ENCODE measurements at places on chromosomes 6 and 20.

- DNase-seq, result no peak
These were observed 13.6 kb downstream of the NHSL1 start for GRCh38 chr6:138485586-138486248.

- DNase-seq, result no peak
These were observed 47.1 kb downstream of the SCAND1 start for GRCh38 chr20:35907017-35907701.

GRCh38 chr6:6005051-6006005, 1.4 kb downstream of the NRN1 start:
- DNase-seq, result no peak

DNA sequence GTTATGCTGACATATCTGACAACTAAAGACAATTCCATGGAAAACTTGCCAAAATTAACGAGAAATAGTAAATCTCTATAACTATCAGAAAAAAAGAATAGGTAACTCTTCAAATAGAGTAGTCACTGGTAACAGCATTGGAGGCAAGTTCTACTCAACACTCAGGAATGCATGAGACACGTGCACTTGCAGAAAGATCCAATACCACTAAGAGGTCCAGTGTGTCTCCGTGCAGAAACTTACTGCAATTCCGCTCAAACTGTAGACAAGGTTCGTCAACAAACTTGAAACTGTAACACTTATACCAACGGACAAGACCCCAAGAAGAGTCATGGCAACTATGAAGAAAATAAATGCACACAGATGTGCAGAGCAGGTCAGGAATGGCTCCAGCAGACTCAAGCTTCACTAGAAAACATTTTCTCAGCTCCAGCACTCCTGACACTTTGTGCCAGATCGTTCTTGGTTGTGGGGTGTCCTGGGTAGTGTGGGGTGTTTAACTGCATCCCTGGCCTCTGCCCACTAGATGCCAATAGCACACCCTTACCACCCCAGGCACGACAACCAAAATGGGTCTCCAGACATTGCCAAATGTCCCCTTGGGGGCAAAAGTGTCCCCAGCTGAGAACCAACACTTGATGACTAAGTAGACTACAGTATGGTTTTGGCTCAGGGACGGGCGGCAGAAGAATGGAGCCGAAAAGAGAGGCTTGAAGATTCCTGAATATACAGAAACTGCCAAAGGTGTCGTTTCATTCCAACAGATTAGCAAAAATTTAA, 134.8 kb downstream of the DTNBP1 start:
- no peak for DNase-seq

DNA sequence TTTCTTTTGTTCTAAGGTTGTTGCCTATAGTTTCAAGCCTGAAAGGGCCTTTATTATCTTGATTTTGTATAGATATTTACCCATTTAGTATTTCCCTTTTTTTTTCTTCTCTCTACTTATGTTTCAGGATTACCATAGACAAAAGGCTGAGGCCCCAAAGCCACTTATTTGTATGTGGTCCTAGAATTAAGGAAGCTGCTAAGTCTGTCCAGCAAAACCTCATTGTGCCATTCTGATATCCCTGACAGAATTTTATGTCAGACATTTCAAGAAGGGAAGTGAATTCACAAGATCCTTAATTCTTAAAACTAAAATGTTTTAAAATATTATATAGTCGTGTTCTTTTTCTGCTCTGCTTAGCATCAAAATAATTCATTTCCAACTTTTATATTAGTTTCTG, 6.9 kb downstream of the HAO1 start:
- no peak for DNase-seq

- no peak for DNase-seq
These were observed 6.5 kb downstream of the CEP162 start for GRCh38 chr6:84220809-84221409.

DNA sequence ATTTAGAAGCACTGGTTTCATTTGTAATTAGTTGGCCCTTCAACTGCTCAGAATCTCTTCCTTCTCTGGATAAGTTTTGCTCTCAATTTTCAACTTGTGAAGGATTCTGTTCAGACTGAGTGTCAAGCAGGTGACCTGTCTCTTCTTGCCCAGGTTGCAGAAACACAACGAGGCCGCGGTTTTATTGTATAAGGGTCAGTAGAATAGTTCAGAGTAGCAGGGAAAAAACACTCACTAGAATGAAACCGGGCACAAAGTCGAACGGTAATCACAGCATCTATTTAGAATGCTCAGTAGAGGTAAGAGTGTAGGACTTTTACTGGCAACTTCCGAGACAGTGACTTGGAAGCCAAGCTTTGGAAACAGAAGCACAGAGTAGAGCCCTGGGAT, 17.9 kb upstream of the GFOD1 start:
- DNase-seq, result no peak

DNA sequence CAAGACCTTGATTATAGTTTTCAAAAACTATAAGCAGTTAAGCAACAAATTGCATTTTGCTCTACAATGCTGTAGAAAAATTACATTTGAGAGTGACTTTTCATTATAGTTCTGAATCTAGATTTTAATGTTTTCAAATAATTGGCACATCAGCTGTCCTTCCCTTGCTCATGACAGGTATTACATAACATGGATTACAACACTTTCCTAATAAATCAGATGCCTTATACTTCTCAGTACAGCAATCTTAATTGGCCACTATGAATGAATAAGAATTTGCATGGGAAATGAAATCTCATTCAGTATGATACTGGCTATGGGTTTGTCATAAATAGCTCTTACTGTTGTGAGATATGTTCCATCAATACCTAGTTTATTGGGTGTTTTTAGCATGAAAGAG, 29.9 kb downstream of the HSF2 start:
- DNase-seq, result no peak

DNA sequence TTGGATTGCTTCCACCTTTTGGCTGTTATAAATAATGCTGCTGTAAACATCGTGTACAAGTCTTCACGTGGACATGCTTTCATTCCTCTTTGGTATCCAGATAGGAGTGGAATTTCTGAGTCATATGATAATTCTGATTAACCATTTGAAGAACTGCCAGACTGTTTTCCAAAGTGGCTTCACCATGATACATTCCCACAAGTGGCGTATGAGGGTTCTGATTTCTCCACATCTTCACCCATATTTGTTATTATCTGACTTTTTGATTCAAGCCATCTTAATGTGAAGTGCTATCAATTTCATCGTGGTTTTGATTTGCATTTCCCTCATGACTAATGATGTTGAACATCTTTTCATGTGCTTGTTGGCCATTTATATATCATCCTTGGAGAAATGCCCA, 2.9 kb upstream of the SNRPB start:
- DNase-seq, result no peak

- DNase-seq, result no peak
These were observed 161.7 kb downstream of the SYCP2 start for GRCh38 chr20:59771506-59772372.

GRCh38 chr6:6629402-6629801, 40.9 kb downstream of the LY86 start:
- DNase-seq, result no peak

DNA sequence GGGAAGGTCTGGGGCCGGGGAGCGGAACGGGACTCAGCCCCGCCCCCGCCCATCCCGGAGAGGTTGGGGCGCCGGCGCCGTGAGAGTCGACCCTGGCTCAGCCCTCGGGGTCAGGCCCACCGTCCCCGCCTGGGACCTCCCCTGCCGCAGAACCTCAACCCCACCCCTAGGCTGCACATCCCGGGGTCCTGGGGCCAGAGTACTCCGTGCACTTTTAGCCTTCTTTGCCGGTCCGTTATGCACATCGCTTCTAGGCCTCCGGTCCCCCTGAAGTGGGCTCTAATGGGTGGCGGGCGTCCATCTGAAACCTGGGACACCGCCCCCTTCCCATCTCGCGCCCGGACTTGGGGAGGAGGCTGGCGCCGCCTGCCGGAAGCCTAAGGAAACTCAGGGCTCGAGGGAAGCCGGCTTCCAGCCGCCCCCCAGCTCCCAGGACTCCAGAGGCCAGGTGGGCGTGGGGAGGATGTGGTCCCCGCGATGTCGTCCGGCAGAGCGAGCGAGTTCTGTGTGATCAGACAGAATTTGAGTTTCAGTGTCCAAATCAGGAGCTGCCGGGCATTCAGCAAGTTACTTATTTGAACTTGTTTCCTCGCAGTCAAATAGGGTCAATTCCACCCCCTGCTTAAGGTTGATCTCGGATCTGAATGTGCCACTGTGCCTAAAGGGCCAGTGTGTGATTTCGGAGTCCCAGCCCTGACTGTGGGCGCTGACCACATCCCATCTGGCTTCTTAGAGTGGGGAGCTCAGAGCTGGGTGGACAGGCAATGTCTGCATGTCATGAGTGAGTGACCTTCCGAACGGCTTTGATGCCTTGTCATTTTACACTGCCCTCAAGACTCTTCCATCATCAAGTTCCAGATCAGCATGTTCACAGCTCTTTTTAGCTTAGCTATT, 47.6 kb downstream of the CPXM1 start:
- peak; percentile 48 for DNase-seq

DNA sequence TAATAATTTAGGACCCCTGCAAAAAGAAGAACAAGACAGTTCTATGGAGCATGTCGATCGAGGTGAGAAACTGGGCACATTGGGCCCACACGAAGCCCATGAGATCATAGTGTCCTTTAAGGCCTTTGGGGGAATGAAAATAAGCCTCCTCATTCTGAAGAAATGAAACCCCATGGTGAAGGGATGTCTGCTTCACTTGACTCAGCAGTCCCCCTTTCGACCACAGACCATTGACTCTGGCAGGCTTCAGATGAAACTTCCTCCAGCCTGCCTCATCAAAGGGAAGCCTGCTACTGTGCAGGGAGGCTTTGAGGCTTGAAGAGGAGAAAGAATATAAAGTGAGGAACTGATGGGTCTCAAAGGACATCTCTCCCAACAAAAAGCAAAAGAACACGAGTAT, 144.2 kb upstream of the FBXL4 start:
- DNase-seq, result no peak

DNA sequence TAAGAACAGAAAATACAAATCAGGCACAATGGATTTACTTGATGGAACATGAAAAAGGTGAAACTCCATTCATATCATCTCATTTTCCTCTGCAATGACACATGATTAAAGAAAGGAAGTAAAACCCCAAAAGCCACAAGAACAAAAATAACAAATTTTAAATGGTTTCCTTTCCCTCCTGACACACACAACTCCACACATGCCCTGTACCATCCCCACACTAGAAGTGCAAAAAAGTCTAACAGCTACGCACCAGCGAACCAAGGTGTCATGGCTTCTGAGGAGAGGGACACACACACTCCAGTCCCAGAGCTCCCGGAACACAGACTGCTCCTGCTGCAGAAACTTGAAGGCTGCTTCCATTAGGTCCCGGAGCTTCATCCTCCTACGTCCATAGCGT, 25.3 kb downstream of the MDN1 start:
- DNase-seq, result no peak

DNA sequence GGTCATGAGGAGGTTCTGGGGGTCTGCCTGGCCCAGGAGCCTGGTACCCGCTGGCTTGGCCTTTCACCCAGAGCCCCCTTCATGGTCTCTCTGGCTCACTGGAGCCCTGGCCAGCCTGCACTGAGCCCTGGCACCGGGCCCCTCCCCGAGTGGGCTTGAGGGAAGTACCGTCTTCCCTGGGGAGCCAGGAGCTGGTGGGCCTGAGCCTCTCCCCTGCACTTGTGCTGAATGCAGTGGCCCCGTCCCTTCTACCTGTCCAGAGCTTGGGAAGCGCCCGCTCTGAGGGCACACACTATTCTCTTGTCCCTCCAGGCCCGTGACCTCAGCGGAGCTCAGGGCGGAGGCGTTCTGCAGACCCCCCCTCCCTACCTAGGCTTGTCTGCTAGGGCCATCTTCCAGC, 62.2 kb downstream of the TCP11 start:
- no peak for DNase-seq

- no peak for DNase-seq
These were observed 16.5 kb downstream of the REPS1 start for GRCh38 chr6:138971601-138972000.

GRCh38 chr20:50142812-50143211, 10.7 kb downstream of the PEDS1 start:
- DNase-seq, result no peak

DNA sequence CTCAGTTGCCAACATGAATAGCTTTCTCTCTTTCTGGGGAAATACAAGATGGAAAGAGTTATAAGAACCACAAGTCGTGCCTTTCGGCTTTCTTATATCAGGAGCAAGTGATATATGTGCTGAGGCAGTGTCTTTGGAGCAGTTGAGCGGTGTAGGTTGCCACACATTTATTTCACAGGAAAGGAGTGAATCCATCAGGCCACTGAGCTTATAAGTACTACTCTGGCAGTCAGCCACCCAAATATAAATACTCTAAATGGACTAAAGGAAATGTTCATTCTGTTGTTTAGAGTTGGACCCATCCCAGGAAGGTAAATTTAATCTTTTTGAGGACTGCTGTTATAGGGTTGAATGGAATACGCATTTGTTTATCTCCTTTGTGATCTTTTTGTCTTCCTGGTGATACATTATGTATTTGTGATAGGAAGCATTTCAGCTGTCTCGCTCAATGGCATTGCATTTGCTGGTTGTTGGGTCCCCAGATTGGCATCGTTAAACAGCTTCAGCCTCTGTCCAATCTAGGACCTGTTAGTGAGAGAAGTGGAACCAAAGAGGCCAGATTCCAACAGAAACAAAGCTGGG, 139.7 kb downstream of the SOBP start:
- no peak for DNase-seq

Data from activated CD4-positive, CD25-positive, alpha-beta regulatory T cell treated with anti-CD3 and anti-CD28 coated beads, Interleukin-2, amount 50 U/mL, for 72 hours (primary cell).